Activated naive CD8-positive, alpha-beta T cell treated with anti-CD3 and anti-CD28 coated beads, Interleukin-2, amount 10 ng/mL, durations not matched to agents 7 days and 5 days (primary cell): ENCODE measurements at places on chromosomes 2 and 18. TPM values are rescaled to one million over a fixed set of nuclear protein-coding genes. Genes with fewer than 3 reads are reported as not detected.

The SESTD1 gene
- total RNA-seq, result 14.9 TPM

The ALKAL2 gene
- total RNA-seq, result not detected

The WNT6 gene
- total RNA-seq, result not detected

The GALNT14 gene
- total RNA-seq, result not detected

The CD302 gene
- 0.62 TPM for total RNA-seq

The ANKRD62 gene
- total RNA-seq, result not detected

The GPATCH11 gene
- total RNA-seq, result 12.1 TPM

The CYP26B1 gene
- total RNA-seq, result not detected

The ACTR1B gene
- total RNA-seq, result 96.2 TPM

The PGAP1 gene
- total RNA-seq, result 40.8 TPM

The CYP27C1 gene
- not detected for total RNA-seq

The ATP5F1A gene
- 284 TPM for total RNA-seq

The PLA2R1 gene
- not detected for total RNA-seq

The OR6B2 gene
- total RNA-seq, result not detected

The TGIF1 gene
- total RNA-seq, result 39.5 TPM

The DDX18 gene
- total RNA-seq, result 75.1 TPM

The AMER3 gene
- not detected for total RNA-seq

The GAL3ST2 gene
- total RNA-seq, result 0.22 TPM

The ACP1 gene
- 101 TPM for total RNA-seq

The FNDC4 gene
- total RNA-seq, result not detected

The PUS10 gene
- total RNA-seq, result 8.0 TPM
